ENCODE measurements at places on chromosomes 7 and 10.

- no peak for DNase-seq
Measured at GRCh38 chr7:131556909-131557651, 652 bp upstream of the PODXL start.

DNA sequence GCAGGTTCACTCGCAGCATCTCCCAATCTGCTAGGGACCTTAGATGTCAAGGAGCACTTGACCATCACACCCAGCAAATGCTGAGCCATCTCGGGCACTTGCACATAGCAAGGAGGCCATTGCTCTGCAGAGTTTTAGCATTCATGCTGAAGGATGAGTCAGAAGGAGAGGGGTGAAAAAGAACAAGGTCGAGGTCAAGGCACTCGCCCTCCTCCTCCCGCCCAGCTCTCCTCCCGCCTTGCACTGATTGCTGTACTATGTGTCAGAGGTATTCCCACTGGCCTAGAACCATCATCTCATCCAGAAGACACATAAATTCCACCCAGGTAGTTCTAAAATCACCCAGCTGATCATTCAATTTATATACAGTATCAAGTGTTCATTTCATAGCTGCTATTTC, 255.1 kb upstream of the SP4 start:
- no peak for DNase-seq

DNA sequence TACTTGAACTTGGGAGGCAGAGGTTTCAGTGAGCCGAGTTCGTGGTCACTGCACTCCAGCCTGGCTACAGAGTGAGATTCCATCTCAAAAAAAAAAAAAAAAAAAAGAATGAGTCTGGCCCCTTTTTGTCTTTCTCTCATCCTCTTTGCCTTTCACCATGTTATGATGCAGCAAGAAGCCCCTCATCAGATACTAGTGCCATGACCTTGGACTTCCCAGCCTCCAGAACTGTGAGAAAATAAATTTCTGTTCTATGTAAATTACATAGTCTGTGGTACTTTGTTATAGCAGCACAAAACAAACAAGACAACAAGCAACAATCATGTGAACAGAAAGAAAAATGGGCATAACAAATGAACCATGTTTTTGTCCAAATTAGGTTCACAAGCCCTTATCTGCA, 2.3 kb upstream of the DBNL start:
- DNase-seq, result no peak

DNA sequence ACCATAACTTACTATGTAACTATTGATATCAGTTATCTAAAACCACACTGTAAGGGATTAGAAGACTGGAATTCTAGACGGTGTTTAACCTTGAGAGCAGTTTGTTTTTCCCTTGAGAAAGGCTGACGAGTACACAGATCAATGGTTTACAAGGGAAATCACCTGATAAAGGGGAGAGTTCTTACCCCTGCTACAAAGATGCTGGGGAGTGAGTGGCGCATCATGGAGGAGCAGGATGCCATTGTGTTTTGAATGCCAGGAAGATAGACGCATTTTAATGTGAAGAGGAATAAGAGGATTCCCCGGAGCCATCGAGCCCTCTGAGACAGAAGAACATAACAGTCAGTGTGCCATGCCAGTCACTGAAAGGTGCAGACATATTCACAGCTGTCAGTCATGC, 145.2 kb downstream of the PKD1L1 start:
- no peak for DNase-seq

- DNase-seq, result no peak
Measured at GRCh38 chr10:44781131-44781530, 130.0 kb upstream of the TMEM72 start.

DNA sequence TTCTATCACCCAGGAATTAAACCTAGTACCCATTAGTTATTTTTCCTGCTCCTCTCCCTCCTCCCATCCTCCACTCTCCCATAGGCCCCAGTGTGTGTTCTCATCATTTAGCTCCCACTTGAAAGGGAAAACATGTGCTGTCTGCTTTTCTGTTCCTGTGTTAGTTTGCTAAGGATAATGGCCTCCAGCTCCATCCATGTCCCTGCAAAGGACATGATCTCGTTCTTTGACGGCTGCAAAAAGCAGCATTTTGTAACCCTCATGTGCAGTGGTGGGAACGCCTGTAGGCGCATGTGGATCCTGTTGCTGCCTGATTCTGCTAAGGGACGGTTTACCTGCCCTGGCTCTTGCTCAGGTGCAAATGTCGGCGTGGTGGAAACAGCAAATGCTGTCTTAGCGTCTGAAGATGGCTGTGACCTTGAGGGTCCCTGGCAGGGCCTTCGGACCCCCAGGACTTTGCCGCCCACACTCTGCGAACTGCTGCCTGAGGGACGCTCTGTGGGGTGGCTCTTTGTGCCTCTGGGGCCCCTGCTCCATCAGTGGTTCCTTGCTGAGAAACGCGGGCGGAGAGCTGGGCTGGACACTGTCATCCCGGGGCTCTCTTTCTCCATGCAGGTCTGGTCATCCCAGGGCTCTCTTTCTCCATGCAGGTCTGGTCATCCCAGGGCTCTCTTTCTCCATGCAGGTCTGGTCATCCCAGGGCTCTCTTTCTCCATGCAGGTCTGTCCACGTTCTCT, 5.6 kb upstream of the MTG1 start:
- DNase-seq, result no peak

DNA sequence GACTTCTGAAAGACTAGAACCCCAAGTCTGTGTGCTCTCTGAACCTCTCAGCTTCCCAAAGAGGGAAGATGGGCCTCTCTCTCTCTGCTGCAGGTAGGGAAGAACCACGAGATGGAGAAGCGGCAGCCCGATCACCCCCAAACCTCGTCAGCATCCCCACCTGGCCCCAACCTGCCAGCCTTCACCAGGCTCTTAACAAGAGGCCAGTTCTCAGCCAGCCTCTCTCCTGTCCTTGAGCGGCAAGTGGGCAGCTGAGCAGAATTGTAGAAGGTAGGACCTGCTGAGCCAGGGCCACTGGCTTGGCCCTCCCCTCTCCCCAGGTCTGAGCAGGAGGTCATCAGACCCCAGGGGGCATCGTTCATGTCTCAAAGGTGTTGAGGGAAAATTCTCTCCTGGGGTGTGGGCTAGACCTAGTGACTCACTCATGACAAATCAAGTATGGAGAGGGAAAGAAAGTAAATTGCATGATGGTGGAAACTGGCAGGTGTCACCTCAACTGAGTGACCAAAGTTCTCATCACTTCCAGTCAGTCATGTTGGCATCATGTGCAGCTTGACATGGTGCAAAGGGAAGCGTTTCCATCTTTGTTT, 92.0 kb upstream of the GPR26 start:
- DNase-seq, result no peak

- DNase-seq, result no peak
Measured at GRCh38 chr10:70675496-70676161, 3.3 kb downstream of the ADAMTS14 start.

- DNase-seq, result peak; percentile 66
Measured at GRCh38 chr10:102072673-102073527, 7.8 kb downstream of the HPS6 start.

- no peak for DNase-seq
Measured at GRCh38 chr10:35126062-35126529, 550 bp upstream of the CREM start.

- DNase-seq, result no peak
Measured at GRCh38 chr10:97940534-97940933, 89.9 kb downstream of the CRTAC1 start.

DNA sequence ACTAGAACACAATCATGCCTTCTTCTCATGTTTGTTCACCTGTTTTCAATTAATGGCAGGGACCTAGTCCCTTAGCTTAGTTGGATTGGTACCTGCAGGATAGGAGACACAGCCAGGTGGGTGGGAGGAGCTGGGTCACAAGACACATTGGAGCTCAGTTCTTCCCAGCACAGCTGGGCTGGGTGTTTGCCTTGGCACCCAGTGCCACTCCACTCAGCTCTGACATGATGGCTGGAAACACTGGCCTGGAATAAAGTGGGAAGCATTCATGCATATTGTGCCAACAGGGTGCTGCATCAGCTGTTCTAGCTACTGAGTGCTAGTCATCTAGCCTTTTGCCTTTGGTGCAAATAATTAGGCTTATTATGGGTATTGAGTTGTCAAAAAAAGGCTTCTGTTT, 226.1 kb downstream of the PTEN start:
- DNase-seq, result no peak

GRCh38 chr10:131072651-131073468, 238.7 kb downstream of the TCERG1L start:
- no peak for DNase-seq

DNA sequence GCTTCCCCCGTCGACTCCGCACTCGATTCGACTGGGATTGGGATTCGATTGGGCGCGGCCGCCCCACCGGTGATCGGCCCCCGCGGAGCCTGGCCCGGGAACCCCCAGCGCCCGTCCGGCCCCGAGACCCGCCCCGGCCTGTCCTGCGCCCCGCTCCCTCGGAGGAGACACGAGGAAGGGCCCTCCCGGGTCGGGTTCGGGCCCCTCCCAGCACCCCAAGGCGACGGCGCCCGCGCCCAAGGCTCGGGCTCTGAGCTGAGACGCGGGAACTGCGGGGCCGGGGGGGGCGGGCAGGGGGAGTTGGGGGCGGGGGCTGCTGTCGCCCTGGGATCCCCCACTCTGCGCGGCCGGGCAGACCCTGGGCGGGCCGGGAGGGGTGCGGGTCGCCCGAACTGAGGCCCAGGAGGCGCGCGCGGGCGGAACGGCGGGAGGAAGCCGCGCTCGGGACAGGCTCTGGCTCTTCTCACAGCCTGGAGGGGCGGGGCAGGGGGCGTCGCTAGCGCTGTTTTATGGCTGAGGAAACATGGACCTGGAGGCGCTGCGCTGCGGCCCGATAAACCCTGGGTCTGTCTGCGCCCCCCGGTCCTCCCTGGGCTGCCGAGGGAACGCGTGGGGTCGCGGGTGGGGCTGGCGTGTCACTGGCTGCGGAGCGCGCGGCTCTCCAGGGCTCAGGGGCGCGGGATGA, 1.7 kb upstream of the NKX6-2 start:
- DNase-seq, result no peak

DNA sequence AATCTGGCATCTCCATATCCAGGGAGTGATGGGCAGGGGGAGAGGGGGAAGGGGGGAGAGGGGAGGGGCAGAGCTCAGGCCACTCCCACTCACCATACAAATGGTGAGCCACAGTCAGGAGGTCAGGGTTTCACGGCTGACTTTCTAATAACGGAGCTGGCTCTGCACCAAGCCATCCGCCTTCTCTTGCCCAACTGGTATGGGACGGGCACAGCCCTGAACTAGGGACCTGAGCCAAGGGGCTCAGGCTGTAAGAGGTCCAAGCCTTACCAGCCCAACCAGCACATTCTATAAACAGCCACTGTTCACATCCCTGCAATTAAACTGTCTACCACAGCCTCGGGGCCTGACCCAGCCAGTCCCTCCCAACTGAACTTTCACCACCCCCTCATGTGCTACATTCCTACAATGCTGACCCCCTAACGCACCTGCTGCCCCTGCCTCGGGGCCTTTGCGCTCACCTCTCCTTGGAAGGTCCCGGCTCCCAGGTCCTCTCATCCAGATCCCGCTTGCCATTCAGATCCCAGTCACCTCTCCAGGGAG, 32.5 kb downstream of the RGS10 start:
- no peak for DNase-seq

DNA sequence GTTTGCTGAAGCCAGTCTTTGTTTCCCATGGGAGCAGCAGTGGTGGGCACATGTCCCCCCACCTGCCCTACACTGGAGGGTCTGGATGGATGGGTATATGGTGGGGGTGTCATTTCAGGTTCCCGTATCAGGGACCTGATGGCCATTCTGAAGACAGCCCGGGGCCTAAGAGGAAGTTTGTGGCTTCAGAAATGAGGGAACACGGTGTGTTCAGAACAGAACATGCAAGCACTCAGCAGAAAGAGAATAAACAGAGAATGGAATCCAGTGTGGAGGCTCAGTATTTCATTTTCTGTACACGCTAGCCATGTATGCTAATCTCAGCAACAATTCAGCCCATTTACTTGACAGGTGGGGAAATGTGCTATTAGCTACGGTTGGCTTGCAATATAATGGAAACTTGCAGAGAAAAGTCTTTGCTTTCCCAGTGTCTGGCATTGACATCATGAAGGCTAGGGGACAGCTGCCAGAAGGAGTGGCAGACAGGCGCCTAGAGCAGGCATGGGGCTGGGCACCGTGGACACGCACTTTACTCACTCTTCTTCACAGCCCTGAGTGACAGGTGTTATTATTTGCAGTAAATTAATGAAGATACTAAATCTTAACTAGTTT, 98.6 kb downstream of the ELMO1 start:
- DNase-seq, result no peak

Data from stimulated activated CD8-positive, alpha-beta memory T cell treated with anti-CD3 and anti-CD28 coated beads, Interleukin-7, amount 100 ng/mL, for 24 hours (primary cell).